Vagina (tissue), 2 donors: ENCODE measurements at places on chromosomes 13 and 19. TPM values are rescaled to one million over a fixed set of nuclear protein-coding genes. Genes with fewer than 3 reads are reported as not detected.

- H3K4me1 ChIP-seq, result no peaks in the 10 kb centered on the region
- no peak for DNase-seq
- H3K27me3 ChIP-seq, result peaks cover 5% of the 10 kb centered on the region
- no peak overlapping the region for H3K4me3 ChIP-seq
Measured at GRCh38 chr19:18233224-18233825, 7.1 kb upstream of the PDE4C start.

GRCh38 chr13:26563713-26564112 is 6.2 kb downstream of the WASF3 start:
- H3K4me1 ChIP-seq, result peaks cover 4% of the 10 kb centered on the region
- H3K36me3 ChIP-seq, result no peaks in the 10 kb centered on the region
- H3K4me3 ChIP-seq, result no peak overlapping the region
- DNase-seq, result no peak
- H3K27me3 ChIP-seq, result no peaks in the 10 kb centered on the region
- no peak overlapping the region for H3K27ac ChIP-seq

The CSNK1G2 gene
- 77.6 TPM for total RNA-seq

- H3K4me1 ChIP-seq, result peaks cover 24% of the 10 kb centered on the region
- H3K36me3 ChIP-seq, result no peaks in the 10 kb centered on the region
- no peak overlapping the region for H3K4me3 ChIP-seq
- H3K27ac ChIP-seq, result no peak overlapping the region
- DNase-seq, result no peak
- no peaks in the 10 kb centered on the region for H3K27me3 ChIP-seq
Measured at GRCh38 chr19:1481893-1482360, 2.9 kb upstream of the C19orf25 start.

- no peaks in the 10 kb centered on the region for H3K36me3 ChIP-seq
- H3K27me3 ChIP-seq, result no peaks in the 10 kb centered on the region
- DNase-seq, result no peak
- H3K4me1 ChIP-seq, result no peaks in the 10 kb centered on the region
Measured at GRCh38 chr13:28468023-28468915, 26.7 kb downstream of the FLT1 start.

- no peak overlapping the region for H3K27ac ChIP-seq
- H3K36me3 ChIP-seq, result no peaks in the 10 kb centered on the region
- peaks cover 5% of the 10 kb centered on the region for H3K4me1 ChIP-seq
- H3K27me3 ChIP-seq, result no peaks in the 10 kb centered on the region
- no peak for DNase-seq
Measured at GRCh38 chr19:29507081-29507860, 18.5 kb upstream of the VSTM2B start.

- no peaks in the 10 kb centered on the region for H3K4me1 ChIP-seq
- H3K36me3 ChIP-seq, result no peaks in the 10 kb centered on the region
- H3K27me3 ChIP-seq, result no peaks in the 10 kb centered on the region
- no peak overlapping the region for H3K27ac ChIP-seq
Measured at GRCh38 chr19:20247016-20247683, 80.1 kb downstream of the ZNF486 start.

DNA sequence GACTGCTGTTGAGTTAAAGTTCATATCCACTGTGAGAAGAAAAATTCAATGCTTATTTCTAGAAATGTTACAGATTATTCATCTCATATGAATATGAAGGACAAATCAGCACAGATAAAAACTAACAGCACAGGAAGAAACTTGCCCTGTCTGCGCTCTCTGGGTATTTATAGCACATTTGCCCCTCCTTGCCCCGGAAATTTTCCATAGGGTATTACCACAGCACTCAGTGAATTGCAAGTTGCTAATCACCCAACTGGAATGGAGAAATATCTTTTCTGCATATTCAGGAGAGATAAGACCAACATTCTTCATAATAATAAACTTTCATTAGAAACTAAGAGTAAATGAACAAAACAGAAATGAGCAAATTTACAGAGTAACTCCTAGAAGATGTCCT is 318.0 kb upstream of the KLF12 start:
- H3K4me1 ChIP-seq, result peaks cover 7% of the 10 kb centered on the region
- H3K36me3 ChIP-seq, result no peaks in the 10 kb centered on the region
- H3K4me3 ChIP-seq, result no peak overlapping the region
- no peak for DNase-seq

DNA sequence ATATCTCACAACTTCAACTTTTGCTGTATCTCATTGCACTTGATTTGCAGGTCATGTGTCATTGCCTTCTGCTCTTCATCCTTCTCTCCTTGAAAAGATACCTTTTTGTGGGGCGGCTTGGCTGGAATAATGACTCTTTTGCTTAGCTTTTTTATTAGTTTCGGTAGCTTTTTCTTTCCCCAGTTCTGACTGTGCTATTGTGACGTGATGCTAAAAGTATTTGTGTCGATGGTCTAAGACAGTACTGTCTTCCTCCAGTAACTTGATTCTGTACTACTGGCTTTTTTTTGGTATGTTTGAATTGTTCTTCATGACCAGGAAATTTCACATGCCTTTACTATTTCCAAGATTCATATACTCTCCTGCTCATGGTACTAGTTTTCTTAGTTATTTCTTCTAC is 63.1 kb downstream of the SLITRK1 start:
- no peaks in the 10 kb centered on the region for H3K36me3 ChIP-seq
- H3K4me1 ChIP-seq, result no peaks in the 10 kb centered on the region
- H3K27ac ChIP-seq, result no peak overlapping the region
- no peaks in the 10 kb centered on the region for H3K27me3 ChIP-seq

DNA sequence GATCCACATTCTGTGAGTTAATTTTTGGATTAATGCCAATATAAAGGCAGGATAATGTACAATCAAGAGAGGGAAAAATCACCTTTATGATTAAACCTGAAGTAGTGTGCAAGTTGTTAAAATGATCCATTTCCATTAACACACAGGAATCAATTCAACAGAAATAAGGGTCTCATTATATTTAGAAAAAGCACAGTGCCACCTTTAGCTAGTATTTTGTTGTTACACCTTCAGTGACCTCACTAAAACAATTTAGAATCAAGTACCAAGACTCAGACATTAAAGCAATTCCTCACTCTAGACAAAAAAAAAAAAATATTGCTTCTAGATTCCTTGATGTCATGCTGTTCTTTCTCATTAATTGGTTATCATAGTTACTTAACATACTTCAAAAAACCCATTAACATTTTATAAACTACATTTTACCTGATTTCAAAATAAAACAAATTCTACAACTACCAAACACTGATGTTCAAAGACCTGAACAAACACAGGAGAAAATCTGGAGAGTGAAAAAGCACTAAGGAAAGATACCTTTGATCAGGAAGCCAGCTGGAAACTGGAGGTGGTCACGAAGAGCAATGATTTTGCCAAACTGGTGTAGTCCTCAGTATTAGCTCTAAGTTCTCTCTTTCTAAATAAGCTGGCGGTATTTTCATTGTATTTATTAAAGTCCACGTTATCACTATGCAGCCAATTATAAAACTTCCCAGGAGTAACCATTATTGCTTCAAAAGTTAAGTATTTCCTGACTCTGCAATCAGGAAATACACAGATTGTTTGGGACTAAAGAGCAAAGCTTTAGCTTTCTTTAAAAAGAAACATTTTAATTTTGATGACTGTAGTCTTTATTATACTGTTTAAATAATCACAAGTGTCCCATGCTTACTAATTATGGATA is 115.3 kb downstream of the TBC1D4 start:
- H3K4me1 ChIP-seq, result peaks cover 10% of the 10 kb centered on the region
- no peak for DNase-seq
- no peaks in the 10 kb centered on the region for H3K36me3 ChIP-seq
- H3K4me3 ChIP-seq, result no peak overlapping the region
- H3K27me3 ChIP-seq, result no peaks in the 10 kb centered on the region

The ZNF729 gene
- total RNA-seq, result not detected

The LILRB1 gene
- 2.2 TPM for total RNA-seq

DNA sequence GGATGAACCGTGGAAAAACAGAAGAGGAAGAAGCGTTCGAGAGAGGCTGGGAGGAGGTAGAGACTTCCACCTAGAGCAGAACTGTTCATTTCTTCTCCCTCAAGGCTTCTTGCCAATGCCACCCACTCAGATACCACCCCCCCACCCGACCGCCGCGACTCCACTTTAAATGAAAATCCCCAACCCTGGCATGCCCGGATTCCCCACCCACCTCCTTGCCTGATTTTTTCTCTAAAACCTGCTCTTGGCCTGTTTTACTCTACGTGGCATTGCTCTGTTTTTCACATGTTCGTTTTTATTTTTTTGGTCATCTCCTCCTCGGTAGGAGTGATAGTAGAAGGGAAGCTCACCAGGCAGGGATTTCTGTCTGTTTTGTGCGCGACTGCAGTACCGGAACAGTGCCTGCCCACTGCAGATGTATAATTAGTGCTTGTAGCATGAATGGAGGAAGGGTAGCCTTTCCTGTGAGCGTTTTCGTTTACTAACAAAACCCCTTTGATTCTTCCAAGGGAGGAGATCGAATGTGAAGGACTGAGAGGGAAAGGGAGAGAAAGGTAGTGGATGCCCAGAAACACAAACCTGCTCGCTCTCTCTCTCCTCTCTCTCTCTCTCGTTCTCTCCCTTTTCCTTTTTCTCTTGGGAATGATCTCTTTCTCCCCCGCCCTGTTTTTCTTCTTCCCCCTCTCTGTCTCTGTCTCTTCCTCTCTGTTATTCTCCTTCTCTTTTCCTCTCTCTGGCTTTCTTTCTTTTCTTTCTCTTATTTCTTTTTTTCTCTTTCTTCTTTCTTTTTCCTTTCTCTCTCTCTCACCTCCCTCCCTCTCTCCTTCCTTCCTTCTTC is 2.2 kb downstream of the CD70 start:
- no peak for DNase-seq
- H3K4me3 ChIP-seq, result no peak overlapping the region
- peaks cover 14% of the 10 kb centered on the region for H3K4me1 ChIP-seq
- H3K27ac ChIP-seq, result no peak overlapping the region
- no peaks in the 10 kb centered on the region for H3K27me3 ChIP-seq
- no peaks in the 10 kb centered on the region for H3K36me3 ChIP-seq

- H3K27ac ChIP-seq, result no peak overlapping the region
- no peaks in the 10 kb centered on the region for H3K36me3 ChIP-seq
- no peak for DNase-seq
- H3K4me3 ChIP-seq, result no peak overlapping the region
Measured at GRCh38 chr13:52862358-52863206, 14.1 kb upstream of the PCDH8 start.

The LILRB5 gene
- total RNA-seq, result 12.3 TPM

The TPM4 gene
- total RNA-seq, result 409 TPM

- H3K27ac ChIP-seq, result peak overlapping the region; percentile 96
- H3K36me3 ChIP-seq, result no peaks in the 10 kb centered on the region
- H3K4me3 ChIP-seq, result peak overlapping the region; percentile 7
- no peak for DNase-seq
Measured at GRCh38 chr19:13051557-13052165, 51.0 kb downstream of the LYL1 start.

The SPC24 gene
- 2.7 TPM for total RNA-seq

GRCh38 chr13:75052616-75053015 is 429.4 kb downstream of the TBC1D4 start:
- no peaks in the 10 kb centered on the region for H3K36me3 ChIP-seq
- H3K27me3 ChIP-seq, result no peaks in the 10 kb centered on the region
- no peak overlapping the region for H3K4me3 ChIP-seq
- no peaks in the 10 kb centered on the region for H3K4me1 ChIP-seq
- no peak for DNase-seq
